ENCODE measurements at places on chromosomes 13 and 19.

GRCh38 chr19:42023121-42023942, 29.3 kb upstream of the ATP1A3 start:
- DNase-seq: peak; percentile 66

- no peak for DNase-seq
These were observed 3.0 kb downstream of the HSPBP1 start for GRCh38 chr19:55276720-55277430.

DNA sequence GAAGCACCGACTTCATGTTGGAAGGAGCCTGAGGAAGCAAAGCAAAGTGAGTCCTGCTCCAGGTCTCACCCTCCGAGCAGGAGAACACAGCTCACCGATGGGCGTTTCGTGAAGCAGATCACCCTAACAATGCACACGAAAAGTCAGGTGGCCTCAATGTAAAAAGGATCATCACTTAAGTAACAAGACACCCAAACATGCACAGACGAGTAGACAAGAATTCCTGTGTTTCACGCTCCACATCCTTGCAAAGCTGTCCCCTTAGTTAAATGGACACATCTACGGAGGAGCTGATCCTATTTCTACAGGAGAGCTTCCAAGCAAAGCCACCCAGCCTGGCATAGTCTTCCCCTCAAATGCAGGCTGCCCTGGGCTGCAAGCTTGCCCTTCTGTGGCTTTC, 66.2 kb downstream of the SLC15A1 start:
- DNase-seq: no peak

- DNase-seq: no peak
These were observed 36.3 kb downstream of the ZNRF4 start for GRCh38 chr19:5491565-5491964.

DNA sequence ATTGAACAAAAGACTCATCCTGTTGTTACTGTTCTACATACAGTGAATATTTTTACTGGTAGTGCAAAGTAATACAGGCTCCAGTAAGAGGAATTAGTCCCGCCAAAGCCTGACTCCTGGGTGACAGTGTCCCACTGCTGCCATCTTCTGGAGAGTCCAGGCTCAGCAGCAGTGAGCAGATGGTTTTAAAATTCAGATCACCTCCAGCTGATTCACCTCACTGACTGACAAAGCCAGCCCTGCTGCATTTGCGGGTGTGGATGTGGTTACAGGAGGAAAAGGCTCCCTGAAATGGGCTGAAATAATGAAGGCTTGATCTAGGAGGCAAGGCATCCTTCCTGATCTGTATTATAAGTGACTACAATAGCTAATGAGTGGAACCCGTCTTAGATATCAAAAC, 18.3 kb downstream of the PABPC3 start:
- DNase-seq: peak; percentile 79

- DNase-seq: no peak
These were observed 42.5 kb downstream of the IRS2 start for GRCh38 chr13:109743706-109744453.

- DNase-seq: no peak
These were observed 309 bp upstream of the SLITRK1 start for GRCh38 chr13:83882606-83882959.

DNA sequence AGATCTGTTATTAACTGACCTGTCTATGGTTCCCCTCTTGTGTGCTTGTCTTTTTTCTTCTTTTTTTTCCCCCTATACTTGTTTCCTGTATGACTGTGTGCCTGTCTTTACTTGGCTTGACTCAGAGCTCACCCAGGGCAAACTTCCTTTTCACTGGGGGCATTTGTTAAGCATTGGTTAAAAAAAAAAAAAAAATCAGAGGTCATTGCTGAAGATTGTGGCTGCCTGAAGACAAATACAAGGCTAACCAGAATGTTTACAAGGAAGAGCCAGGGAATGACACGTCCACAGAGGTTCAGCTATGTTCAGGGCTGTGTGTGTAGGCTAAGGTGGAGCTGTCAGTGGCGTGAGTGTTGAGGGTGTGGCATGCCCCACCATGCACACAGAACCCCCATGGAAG, 47.1 kb downstream of the LNX2 start:
- no peak for DNase-seq

GRCh38 chr19:42051166-42052115, 18.6 kb downstream of the GRIK5 start:
- no peak for DNase-seq

DNA sequence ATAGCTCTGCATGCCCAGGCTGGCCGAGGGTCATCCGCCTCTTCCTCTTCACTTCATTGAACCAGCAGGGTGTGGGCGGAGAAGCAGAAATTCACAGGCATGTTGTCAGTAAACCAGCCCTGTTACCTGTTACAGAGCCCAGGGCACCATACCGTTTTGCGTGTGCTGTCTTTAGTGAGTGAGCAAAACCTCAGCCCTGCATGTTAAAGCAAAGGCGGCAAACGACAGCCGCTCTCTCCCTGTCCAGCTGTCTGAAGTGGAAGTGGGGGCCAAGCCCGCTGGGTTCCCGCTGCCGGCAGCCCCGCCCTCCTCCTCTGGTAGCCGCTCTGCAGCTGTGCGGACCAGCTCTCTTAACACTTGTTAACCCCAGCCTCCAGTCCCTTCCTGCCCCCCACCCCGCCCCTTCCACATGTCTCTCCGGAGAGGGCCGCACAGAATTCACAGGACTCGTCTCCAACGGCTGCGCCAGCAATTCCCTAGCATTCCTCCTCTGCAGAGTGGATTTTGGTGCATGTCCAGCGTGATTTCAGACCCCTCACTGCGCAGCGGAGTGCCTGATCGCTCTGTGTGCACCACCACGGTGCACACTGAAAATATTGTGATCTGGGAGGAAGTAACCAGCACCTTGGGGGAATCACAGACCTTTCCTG, 12.7 kb downstream of the KLHL26 start:
- DNase-seq: no peak

- DNase-seq: no peak
These were observed 9.7 kb upstream of the SLITRK5 start for GRCh38 chr13:87661471-87661870.

GRCh38 chr13:49370371-49370770, 73.5 kb downstream of the CAB39L start:
- no peak for DNase-seq

DNA sequence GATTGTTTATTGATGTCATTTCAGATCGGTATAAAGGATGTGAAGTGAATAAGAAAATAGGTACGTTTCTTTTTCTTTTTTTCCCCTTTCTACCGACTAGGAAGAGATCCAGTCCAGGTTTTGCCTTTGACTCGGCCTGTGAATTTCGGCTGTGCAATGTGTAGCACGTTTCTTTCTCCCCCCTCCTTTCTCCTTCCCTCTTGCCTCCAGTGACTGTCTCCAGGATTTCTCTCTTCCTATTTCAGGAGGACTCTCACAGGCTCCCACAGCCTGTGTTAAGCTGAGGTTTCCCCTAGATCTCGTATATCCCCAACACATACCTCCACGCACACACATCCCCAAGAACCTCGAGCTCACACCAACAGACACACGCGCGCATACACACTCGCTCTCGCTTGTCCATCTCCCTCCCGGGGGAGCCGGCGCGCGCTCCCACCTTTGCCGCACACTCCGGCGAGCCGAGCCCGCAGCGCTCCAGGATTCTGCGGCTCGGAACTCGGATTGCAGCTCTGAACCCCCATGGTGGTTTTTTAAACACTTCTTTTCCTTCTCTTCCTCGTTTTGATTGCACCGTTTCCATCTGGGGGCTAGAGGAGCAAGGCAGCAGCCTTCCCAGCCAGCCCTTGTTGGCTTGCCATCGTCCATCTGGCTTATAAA, at the start of gene GPC6:
TSS of gene GPC6 (plus strand) at position 185 of the 657 bp plus-strand sequence.
- DNase-seq: no peak

GRCh38 chr19:34263745-34264237, 9.4 kb downstream of the GARRE1 start:
- no peak for DNase-seq

DNA sequence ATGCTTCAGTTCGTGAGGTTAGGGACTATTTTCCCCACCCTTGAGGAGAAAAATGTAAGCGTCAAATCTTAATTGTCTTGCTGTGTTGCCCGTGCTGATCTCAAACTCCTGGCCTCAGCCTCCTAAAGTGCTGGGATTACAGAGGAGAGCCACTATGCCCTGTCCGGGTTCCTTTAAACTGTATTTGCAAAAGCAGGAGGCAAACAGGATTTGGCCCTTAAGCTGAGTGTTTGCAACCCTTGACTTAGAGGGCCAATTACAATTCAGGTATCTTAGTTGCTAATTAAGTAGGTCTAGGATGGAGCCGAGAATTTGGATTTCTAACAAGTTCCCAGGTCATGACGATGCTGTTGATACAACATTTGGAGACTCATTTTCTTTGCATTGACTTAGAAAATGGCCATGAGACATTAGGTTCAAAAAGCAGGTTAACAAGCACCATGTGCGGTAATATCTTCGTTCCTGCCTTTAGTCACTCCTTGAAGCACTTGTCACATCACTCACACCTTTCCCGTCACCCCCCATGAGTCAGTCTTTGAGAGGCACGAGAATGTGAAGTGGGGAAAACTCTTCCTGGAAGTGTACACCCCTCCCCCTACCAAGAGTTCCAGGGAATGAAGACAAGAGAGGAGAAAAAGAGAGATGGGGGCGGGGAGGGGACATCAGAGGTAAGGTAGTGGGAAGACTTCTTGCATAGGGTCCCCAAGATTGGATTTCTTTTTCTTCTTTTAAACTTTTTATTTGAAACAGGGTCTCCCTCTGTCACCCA, 2.6 kb downstream of the NAPSA start:
- no peak for DNase-seq

DNA sequence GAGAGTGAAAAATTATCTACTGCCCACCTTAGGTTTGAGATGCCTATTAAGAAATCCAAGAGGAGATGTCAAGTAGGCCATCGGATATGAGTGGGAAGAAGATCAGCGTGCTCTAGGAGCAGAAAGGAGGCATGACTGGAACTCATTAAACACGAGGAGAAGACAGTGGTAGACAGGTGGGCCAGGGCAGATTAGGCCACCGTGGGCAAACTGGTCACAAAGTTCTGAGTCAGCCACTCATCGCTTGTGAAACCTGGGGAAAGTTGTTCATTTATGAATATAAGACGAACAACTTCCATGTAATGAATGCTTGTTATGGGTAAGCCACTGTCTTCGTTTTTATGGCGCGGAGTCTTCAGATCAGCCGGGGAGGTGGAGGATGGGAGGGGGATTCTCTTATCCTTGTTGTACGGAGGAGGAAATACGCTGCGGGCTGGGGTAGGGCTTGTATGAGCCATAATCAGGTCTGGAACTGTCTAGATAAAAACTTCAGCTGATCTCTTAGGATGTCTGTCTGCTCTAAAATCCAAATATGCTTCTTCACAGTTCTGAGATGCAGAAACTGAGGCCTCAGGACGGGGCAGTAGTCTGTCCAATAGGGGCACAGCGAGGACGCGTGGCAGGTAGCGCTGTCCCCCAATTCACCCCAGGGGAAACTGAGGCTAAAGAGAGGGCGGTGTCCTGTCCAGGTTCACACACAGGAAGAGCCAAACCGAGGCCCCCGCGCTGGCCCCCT, 1.1 kb upstream of the ZNF444 start:
- no peak for DNase-seq

DNA sequence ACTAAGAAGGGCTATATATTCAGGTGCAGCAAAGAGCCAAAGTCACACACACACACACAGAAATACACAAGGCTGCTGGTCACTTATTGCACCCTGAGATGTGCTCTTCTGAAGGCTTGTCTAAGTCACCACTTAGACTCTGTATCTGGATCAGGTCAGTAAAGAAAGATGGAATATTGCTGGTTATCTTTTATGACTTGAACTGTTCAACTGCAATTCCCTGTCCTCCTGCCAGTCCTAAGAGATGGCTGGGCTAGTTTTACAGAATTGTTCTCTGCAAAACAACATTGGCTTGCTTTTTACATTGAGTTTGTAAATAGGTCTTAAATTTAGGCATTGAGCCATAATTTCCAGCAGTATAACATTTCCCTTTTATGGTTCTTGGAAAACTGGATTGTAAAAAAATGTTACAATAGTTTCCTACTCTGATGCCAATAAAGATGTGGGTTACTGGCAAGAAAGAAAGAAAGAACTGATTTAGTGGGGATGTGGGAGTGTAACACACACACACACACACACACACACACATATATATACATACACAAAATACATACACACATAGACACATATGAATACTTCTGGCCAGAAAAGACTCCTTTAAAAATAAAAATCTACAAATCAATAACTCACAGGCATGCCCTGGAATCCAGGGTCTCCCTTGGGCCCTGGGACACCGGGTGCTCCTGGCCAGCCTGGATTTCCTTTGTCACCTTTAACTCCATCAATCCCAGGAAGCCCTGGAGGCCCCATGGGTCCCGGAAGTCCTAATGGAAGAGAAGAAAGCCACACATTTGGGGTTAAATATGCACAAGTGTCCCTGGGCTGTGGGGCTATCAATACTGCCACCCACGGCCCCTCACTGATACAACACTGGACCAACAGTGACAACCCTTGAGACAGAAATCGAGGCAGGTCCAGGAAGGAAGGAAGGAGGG, 137.7 kb downstream of the COL4A1 start:
- DNase-seq: no peak

DNA sequence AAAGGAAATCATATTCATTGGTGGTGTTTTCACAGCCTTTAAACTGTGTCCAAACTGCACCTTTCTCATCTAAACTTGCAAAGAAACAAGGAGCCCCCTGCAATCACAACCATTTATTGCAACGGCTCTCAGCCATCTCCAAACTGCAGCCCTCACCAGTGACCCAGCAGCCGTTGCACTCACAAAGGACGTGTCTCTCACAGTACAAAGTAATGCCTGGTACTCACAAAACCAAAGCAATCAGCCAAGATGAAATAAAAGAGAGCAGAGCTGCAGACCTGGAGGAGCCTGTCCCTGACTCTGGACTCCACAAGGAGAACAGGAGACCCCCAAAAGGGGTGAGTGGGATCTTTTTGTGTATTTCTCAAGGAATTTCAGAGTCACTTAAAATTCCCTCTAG, 20.2 kb upstream of the CEACAM21 start:
- DNase-seq: no peak

GRCh38 chr19:15441317-15441716, 8.4 kb downstream of the WIZ start:
- DNase-seq: no peak

GRCh38 chr19:11321191-11322126, 18.0 kb downstream of the RAB3D start:
- no peak for DNase-seq

- DNase-seq: peak; percentile 67
These were observed 76.9 kb downstream of the ITGBL1 start for GRCh38 chr13:101529422-101529821.

GRCh38 chr19:38695317-38695683, 47.9 kb downstream of the ACTN4 start:
- DNase-seq: no peak

GRCh38 chr19:20287070-20287469, 120.1 kb downstream of the ZNF486 start:
- no peak for DNase-seq

GRCh38 chr13:98173431-98174152, 3.5 kb downstream of the RNF113B start:
- DNase-seq: no peak

- no peak for DNase-seq
These were observed 6.2 kb upstream of the EPN1 start for GRCh38 chr19:55668603-55669348.

Data from activated effector memory CD4-positive, alpha-beta T cell treated with anti-CD3 and anti-CD28 coated beads, Interleukin-2, amount 50 U/mL, for 16 hours (primary cell).